Naive B cell (primary cell): ENCODE measurements at places on chromosomes 5 and 9.
A peak's percentile ranks its signal among the peaks of the same experiment; 100 is the strongest.

GRCh38 chr5:149580808-149581191, 498 bp upstream of the ARHGEF37 start:
- H3K4me1 ChIP-seq: peaks cover 9% of the 10 kb centered on the region
- H3K4me3 ChIP-seq: peak overlapping the region; percentile 80

DNA sequence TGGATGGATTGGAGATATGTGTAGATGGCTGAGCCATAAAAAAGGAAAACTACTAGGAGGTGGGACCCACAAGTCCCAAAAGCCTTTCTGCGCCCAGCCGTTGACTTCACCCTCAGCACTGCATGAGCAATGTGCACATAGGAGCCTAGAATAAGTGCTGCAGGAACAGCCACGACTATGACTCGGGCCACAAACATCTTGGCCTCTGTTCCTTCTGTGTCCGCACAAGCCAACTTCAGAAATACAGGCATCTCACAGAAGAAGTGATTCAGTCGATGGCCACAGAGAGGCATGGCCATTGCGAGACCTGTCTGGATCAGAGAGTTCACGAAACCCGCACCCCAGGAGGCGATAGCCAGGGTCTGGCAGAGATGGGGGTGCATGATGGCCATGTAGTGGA, 587 bp downstream of the OR2Y1 start:
- DNase-seq: no peak
- no peaks in the 10 kb centered on the region for H3K4me1 ChIP-seq
- no peak overlapping the region for H3K4me3 ChIP-seq
- H3K36me3 ChIP-seq: no peaks in the 10 kb centered on the region

DNA sequence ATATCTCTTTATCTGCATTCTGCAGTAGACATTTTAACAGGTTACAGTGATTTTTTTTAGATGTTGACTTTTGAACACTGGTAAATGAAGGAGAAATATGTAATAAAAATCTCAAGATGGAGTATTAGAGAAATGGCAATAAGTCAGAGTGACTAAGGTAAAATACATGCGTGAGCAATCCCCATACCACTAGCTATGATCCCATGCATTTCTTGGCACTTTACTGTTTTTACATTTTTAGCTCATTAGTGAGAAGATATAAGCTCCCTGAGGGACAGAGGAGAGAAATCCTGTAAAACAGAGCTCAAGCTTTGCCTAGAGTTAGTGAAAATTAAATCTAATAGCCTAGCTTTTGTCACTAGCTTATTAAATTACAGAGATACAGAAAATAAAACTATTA, 181.9 kb upstream of the TRPM3 start:
- no peak for DNase-seq
- no peak overlapping the region for H3K4me3 ChIP-seq
- H3K27ac ChIP-seq: no peak overlapping the region
- H3K27me3 ChIP-seq: peaks cover 12% of the 10 kb centered on the region
- no peaks in the 10 kb centered on the region for H3K36me3 ChIP-seq
- H3K4me1 ChIP-seq: no peaks in the 10 kb centered on the region

GRCh38 chr5:66660396-66660795, 64.2 kb downstream of the MAST4 start:
- no peak overlapping the region for H3K4me3 ChIP-seq
- H3K27ac ChIP-seq: no peak overlapping the region
- H3K4me1 ChIP-seq: no peaks in the 10 kb centered on the region
- no peaks in the 10 kb centered on the region for H3K36me3 ChIP-seq
- H3K27me3 ChIP-seq: peaks cover 5% of the 10 kb centered on the region

- peaks cover 28% of the 10 kb centered on the region for H3K36me3 ChIP-seq
- H3K4me1 ChIP-seq: peaks cover 71% of the 10 kb centered on the region
- peak overlapping the region; percentile 98 for H3K27ac ChIP-seq
- H3K27me3 ChIP-seq: no peaks in the 10 kb centered on the region
- no peak for DNase-seq
- H3K4me3 ChIP-seq: peak overlapping the region; percentile 98
Measured at GRCh38 chr5:82276800-82277612, 1.1 kb downstream of the RPS23 start.

DNA sequence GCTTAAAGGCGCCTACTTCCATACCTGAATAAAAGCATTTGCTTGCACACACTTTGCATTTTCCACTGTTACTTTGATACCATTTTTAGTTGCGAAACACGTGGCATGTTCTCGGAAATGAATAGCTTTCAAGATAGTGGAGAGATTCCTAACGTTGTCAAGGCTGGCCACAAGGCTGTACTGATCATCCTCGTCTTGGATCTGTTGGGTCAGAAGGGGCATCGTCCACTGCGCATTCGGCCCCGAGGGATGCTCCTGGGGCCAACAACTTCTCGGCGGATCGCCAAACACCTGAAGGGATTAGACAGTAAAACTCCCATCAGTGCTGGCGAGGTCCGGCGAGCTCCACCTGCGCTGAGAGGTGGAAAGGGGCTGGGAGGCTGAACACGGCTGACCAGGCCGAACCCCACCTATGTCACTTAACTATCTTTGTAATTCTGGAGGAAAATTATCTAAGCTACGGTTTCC, 599 bp downstream of the RAD1 start:
- H3K4me3 ChIP-seq: no peak overlapping the region
- peaks cover 34% of the 10 kb centered on the region for H3K4me1 ChIP-seq
- H3K36me3 ChIP-seq: no peaks in the 10 kb centered on the region
- no peak for DNase-seq

DNA sequence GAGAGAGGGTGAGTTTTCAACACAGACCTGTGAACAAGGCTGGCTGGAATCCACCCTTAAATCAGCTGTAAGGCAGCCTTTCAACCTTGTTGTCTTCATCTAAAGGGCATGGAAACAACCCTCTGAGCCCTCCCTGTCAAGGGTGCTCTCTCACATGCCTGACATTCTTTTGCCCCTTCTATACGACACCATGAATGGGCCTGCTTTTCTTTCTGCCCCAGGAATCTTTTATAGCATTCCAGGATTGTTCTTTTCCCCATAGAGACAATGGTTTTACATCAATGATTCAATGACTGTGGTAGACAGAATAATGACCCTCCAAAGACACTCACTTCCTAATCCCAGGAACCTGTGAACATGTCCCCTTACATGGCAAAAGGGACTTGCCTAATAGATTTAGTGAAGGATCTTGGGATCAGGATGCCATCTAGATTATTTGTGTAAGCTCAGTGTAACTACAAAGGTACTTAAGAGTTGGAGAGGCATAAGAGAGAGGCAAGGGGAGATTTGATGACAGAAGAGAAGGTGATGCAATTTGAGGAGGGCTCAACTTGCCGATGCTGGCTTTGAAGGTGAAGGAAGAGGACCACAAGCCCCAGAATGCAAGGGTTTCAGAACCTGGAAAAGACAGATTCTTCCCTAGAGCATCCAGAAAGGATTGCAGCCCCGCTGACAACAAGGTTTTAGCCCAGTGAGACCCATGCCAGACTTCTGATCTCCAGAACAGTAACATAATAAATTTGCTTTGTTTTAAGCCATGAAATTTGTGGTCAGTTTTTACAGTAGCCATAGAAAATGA, 29.2 kb upstream of the HMHB1 start:
- peaks cover 3% of the 10 kb centered on the region for H3K4me1 ChIP-seq
- no peak overlapping the region for H3K27ac ChIP-seq
- DNase-seq: no peak

DNA sequence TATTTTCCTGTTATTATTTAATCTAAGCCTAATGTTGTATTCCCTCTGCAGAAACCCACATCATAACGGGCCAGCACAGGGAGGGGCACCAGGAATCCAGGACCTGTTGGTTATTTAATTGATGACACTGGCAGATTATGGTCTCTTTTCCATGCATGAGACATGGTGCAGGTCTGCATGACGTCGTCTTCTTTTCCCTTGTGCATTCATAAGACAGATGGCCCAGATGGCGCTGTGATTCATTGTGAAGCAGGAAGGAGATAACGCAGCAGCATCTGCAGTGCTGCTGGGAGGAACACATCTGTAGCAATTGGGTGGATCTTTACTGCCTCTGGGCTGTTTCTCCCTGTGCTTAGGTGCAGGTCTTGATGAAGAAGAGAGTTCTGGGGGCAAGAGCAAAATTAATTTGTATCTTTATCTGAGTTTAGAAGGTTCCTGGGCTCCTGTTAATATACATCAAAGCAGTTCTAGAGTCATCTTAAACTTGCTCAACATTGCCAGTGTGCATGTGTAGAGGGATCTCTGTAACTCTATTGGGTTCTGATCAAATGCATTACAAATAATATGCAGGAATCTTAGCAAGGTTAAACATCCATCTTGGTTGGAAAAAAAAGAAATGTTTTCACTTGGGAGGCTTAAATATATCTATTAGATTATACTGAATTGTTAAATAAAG, 176.1 kb downstream of the PCSK1 start:
- peaks cover 16% of the 10 kb centered on the region for H3K4me1 ChIP-seq
- H3K4me3 ChIP-seq: no peak overlapping the region
- no peak for DNase-seq

DNA sequence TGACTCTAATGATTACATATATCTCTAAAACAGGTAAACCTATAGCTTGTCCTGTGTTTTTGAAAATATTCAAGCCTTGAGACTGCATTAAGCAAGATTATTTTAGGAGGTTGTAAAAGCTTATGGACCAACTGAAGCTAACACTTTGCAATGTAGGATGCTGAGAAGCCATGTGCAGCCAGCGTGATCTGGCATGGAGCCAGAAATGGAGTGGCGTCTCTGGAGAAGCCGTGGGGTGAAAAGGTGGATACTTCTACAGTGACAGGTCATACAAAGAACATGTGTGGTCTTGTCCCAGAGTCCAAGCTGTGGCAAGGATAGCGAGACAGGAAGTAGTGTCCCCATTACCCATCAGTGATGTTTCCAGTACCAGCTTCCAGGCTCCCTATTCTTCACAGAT, 100.8 kb upstream of the CD180 start:
- DNase-seq: no peak
- no peaks in the 10 kb centered on the region for H3K27me3 ChIP-seq
- no peaks in the 10 kb centered on the region for H3K4me1 ChIP-seq
- no peaks in the 10 kb centered on the region for H3K36me3 ChIP-seq
- H3K27ac ChIP-seq: no peak overlapping the region

- H3K4me1 ChIP-seq: peaks cover 16% of the 10 kb centered on the region
- H3K27ac ChIP-seq: no peak overlapping the region
- no peak for DNase-seq
Measured at GRCh38 chr5:173328844-173329490, 753 bp upstream of the STC2 start.

GRCh38 chr9:137787381-137787780, 90.2 kb upstream of the CACNA1B start:
- no peaks in the 10 kb centered on the region for H3K27me3 ChIP-seq
- no peak overlapping the region for H3K4me3 ChIP-seq
- H3K4me1 ChIP-seq: peaks cover 2% of the 10 kb centered on the region
- no peak for DNase-seq

- H3K27me3 ChIP-seq: no peaks in the 10 kb centered on the region
- no peak for DNase-seq
- no peak overlapping the region for H3K4me3 ChIP-seq
- H3K27ac ChIP-seq: no peak overlapping the region
- no peaks in the 10 kb centered on the region for H3K4me1 ChIP-seq
Measured at GRCh38 chr5:8756498-8757084, 789.3 kb downstream of the SEMA5A start.

- H3K4me3 ChIP-seq: peak overlapping the region; percentile 80
- no peak for DNase-seq
- H3K36me3 ChIP-seq: no peaks in the 10 kb centered on the region
- no peak overlapping the region for H3K27ac ChIP-seq
- peaks cover 70% of the 10 kb centered on the region for H3K27me3 ChIP-seq
Measured at GRCh38 chr9:132486706-132487350, 76.8 kb downstream of the CFAP77 start.

GRCh38 chr9:108673386-108673785, 182.4 kb downstream of the ACTL7B start:
- no peak for DNase-seq
- H3K36me3 ChIP-seq: no peaks in the 10 kb centered on the region
- no peaks in the 10 kb centered on the region for H3K4me1 ChIP-seq
- no peak overlapping the region for H3K4me3 ChIP-seq
- no peaks in the 10 kb centered on the region for H3K27me3 ChIP-seq

DNA sequence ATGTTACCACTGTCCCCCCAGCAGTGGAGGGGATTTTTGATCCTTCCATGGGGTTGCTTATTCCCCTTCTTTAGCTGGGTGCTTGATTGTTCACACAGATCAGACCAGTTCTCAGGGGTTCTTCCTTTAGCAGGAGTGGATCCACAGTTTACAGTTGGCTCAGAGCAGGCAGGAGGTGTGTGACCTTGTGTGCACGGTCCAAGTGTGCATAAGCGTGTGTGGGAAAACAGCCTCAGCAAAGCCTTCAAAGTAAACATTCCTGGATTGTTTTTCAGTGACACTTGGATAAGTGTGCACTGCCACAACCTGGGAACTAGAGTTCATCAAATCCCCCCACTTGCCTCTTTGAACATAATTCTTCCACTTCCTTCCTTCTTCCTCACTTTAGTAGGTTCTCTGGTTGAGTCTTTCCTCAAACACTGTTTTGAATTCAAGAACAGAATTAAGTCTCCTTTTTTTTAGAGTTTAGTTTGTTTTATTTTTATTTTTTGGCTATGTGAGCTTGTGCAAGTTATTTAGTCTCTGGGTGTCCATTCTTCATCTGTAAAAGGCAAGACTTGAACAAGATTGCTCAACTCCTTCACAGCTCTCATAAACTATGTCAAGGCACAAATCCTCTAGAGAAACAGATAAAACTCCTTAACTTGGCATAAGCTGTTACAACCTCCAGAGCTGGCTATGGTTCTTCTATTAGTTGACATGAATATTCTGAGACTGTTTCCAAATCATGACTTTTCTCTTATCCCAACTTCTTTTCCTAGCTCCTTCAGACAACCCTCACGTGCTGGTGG, 78.0 kb downstream of the OSMR start:
- no peaks in the 10 kb centered on the region for H3K36me3 ChIP-seq
- no peak overlapping the region for H3K4me3 ChIP-seq
- H3K4me1 ChIP-seq: no peaks in the 10 kb centered on the region
- H3K27ac ChIP-seq: no peak overlapping the region
- DNase-seq: no peak

DNA sequence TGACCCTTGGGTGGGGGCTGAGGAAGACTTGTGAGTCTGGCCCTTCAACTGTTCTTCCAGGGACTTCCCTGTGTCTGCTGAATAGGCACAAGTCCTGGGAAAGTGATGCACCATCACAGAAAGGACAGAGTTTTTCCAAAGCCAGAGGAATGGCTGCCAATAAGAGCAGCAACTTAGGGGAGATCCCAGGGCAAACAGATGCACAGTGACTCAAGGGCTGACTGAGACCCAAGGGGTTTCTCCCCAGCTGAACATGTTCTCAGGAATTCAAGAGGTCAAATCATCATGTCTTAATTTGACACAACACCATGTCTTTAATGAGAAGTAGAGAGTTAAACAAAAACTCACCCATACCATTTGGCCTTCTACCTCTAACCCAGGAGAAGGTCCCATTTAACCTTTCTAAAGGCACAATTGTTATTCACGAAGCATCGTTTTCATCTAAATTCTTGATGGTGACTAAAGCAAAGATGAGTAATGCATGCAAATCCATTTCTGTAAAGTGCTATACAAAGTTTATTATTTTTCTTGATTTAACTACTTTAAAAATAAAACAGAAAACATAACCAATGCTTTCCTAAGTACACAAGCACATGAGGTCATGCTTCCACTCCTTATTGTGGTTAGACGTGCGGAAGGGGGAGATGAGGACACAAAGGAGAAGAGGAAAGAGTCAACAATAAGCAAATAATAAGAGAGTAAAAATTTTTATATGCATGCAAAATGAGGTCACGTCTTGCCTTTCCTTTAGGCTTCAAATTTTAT, 324.1 kb downstream of the PLK2 start:
- H3K4me3 ChIP-seq: no peak overlapping the region
- H3K27ac ChIP-seq: no peak overlapping the region
- no peaks in the 10 kb centered on the region for H3K4me1 ChIP-seq
- no peaks in the 10 kb centered on the region for H3K27me3 ChIP-seq
- no peaks in the 10 kb centered on the region for H3K36me3 ChIP-seq
- no peak for DNase-seq
